T-helper 22 cell (primary cell): ENCODE measurements at places on chromosomes 11 and 22.

DNA sequence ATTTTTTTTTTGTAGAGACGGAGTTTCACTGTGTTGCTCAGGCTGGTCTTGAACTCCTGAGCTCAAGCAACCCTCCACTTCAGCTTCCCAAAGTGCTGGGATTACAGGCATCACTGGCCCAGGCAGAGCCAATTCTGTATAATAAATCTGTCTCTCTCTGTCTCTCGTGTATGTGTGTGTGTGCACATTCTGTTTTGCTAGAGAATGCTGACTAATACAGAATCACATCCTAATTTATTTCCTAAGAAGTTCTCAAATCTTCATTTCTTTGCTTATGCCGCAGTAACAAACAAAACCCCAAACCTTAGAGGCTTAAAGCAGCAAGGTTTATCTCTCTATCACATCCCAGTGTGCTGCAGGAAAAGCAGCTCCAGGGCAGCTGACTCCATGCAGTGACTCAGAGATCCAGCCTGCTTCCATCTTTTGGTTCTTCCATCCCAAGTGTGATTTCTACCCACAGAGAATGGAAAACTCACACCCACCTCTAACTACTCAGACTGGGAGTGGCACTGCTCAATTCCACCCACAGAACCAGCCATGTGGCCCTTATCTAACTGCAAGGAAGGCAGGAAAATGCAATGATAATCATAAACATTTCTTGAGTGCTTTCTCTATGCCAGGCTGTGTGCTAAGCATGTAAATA, 35.1 kb upstream of the LRRC10B start:
- no peak for DNase-seq

GRCh38 chr11:111379602-111380136, 594 bp upstream of the POU2AF1 start:
- no peak for DNase-seq

- no peak for DNase-seq
These were observed 13.5 kb downstream of the OR52K1 start for GRCh38 chr11:4495986-4496385.

DNA sequence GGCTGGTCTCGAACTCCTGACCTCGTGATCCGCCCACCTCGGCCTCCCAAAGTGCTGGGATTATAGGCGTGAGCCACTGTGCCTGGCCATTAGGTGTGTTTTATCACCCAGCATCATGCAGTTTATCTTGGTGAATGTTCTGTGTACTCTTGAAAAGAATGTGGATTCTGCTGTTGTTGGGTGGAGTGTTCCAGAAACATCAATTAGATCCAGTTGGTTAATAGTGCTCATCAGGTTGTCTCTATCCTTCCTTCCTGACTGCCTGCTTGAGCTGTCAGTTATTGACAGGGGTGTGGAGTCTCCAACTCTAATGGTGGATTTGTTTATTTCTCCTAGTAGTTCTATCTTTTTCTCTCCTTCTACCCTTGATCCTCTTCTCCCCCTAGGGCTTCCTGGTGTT, 30.2 kb upstream of the PPP6R3 start:
- DNase-seq: no peak

- DNase-seq: no peak
These were observed 573.4 kb upstream of the RAG2 start for GRCh38 chr11:37171451-37171850.

- no peak for DNase-seq
These were observed 331.8 kb upstream of the MPPED2 start for GRCh38 chr11:30917859-30918478.

- DNase-seq: no peak
These were observed 130.4 kb downstream of the NAV2 start for GRCh38 chr11:19843079-19843478.

GRCh38 chr11:3907590-3907989, 52.1 kb downstream of the STIM1 start:
- no peak for DNase-seq

DNA sequence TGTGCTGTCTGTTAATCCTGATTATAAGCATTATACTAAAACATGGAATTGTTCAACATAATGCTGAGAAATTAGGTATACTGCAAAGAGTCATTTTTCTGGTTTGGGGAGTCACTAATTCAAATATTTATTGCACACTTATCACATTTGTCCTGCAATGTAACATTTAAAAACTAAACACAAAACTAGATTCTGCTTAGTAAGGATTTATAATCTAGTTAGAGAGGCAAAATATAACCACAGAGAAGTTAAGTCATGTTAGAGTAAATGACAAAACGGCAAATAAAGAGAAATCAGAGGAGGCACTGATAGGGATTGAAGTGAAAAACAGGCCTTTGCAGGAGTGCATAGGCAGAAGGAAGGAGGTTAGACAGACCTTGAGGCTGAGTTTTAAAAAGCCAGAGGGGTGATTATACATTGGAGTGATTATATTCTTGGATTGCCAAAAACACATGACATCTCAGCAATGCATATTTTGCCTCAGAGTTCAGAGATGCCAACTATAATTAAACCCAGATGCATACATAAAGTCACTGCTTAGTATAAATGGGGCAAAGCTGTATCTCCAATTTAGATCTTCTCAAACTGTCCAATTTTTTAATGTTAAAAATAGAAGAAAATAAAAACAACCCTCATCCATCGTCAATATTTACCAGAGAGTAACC, 49.7 kb downstream of the CCDC34 start:
- DNase-seq: no peak

GRCh38 chr11:127338380-127339259, 338.1 kb upstream of the KIRREL3 start:
- DNase-seq: no peak

DNA sequence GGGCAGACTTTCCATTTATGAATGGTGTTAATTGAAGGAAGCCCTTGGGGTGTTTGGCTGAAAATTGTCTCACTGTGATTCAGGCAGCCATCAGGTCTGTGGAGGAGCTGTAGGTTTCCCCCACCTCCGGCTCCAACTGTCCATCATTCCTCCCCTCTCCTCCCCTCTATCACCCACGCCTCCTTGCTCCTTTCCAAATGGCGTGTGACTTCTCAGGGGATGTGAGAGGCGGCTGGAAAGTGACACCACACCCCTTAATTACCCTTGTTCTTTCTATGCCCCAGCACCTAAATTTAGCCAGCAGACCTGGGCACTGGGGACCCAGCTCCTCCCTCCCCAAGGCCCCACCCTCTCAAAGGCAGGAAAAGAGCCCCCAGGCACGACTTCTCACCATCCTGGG, 38.1 kb upstream of the SYT7 start:
- no peak for DNase-seq

- DNase-seq: no peak
These were observed at the start of gene HBB for GRCh38 chr11:5226732-5227310. Gene HBB, minus strand, starts transcription at chr11:5227071. Its CDS starts 50 bp downstream, at chr11:5227021.

DNA sequence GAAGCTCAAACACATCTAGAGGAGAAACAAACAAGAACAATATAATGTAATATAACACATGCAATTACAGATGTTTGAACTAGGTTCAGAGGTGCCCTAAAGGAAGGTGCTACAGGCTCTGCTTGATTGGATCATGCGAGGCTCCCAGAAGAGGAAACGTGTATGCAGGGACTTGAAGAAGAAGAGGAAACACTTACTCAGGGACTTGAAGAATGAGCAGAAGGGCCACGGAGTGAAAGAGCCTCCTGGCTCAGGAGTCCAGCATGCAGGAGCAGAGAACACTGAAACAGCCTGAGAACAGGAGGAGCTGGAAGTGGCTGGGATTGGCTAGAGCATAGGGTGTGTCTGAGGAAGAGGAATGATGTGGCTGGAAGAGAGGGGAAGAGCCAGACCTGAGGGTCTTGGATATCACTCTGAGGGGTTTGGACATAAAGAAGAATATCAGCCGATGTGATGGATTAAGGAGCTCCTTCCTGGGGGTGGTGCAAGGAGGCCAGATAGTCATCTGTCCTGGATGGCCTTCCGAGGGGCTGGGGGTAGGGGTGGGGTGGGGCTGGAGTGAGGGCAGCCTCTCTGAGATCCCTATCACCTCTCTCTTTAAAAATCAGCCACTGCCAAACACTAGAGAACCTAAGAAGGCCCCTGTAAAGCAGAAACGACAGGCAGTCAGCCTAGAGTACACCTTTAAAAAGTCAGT, 16.8 kb downstream of the FZD4 start:
- DNase-seq: no peak

- no peak for DNase-seq
These were observed 167.0 kb downstream of the LDLRAD3 start for GRCh38 chr11:36110668-36111410.

- no peak for DNase-seq
These were observed 380.6 kb downstream of the CTTN start for GRCh38 chr11:70778883-70779282.

- no peak for DNase-seq
These were observed 73.2 kb upstream of the PRR5 start for GRCh38 chr22:44628835-44629234.

DNA sequence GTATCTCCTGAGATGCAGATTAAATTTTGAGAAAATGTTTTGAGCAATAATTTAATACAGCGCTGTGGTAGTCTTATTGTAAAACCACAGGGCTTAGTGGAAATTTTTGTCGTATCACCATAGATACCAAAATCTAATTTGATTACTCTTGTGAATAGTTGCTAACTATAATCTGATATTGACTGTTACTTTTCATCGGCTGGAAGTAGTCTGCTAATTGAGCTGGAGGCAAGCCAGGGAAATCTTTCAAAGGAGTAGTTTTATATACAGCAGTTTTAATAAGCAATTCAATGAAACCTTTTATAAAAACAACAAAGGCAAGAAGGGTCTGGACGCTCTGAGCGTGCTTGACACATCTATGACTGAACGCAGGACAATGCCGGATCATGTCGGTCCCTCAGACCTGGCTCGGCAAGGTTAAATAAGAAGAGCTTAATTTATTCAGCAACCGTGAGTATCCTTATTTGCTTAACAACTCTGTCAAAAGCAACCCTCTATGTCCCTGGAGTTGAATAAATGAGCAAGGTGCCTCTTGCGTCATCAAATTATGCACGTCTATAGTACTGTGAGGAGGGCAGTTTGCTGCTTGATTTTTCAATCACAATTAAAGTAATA, 121.2 kb downstream of the NCAM1 start:
- DNase-seq: no peak

DNA sequence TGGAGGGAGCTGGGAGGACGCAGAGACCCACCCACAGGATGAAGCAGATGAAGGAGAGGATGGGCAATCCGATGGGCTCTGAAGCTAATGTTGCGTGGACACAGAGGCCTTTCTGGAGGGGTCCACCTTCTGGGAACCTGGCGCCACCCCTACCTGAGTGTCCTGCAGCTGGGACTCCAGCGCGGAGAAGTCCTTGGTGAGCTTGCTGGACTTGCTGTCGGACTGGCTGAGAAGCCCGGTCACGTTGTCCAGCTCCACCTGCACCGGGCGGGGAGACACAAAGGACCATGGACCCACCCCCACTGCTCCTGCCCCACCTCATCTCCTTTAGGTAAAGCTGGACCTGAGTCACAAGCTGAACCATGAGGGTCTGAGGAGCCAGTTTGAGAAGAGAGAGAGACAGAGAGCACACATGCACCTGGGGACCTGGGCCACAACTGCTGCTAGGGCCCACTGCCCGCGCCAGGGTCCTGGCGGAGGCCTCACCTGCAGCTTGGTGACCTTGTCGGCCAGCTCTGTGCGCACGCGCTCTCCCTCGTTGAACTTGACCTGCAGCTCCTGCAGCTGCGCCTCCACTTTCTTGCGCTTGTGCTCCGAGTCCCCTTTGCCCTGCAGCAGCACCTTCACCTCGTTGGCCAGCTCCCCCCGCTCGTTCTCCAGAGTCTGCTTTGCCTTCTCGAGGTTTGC, 40.8 kb downstream of the APOL1 start:
- no peak for DNase-seq

- no peak for DNase-seq
These were observed 366.9 kb downstream of the BRD1 start for GRCh38 chr22:49460592-49461281.

DNA sequence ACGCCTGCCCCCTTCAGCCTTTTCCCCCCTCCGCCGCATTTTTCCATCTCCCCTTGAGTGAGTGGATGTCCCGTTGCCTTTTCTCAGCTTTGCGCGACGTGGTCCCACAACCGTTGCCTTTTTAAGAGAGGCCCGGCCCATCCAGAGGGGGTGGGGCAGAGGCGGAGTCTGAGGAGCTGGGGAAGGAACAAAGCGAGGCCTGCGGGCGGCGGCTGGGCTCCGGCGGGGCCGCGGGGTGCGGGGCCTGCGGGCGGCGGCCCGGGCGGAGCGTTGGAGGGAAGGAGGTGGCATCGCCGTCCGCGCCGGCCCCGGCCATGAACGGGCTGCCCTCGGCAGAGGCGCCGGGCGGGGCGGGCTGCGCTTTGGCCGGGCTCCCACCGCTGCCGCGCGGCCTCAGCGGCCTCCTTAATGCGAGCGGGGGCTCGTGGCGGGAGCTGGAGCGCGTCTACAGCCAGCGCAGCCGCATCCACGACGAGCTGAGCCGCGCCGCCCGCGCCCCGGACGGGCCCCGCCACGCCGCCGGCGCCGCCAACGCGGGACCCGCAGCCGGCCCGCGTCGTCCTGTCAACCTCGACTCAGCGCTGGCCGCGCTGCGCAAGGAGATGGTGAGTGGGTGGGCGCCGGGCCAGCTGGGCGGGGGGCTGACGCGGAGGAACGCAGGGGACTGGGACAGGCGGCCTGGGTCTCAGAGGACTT, at the start of gene FAM89B:
Gene FAM89B, plus strand, starts transcription at position 183 of the 696 bp plus-strand sequence. Its CDS starts 132 bp downstream, at position 315.
- DNase-seq: peak; percentile 81

GRCh38 chr22:37312549-37313183, 30.4 kb downstream of the CYTH4 start:
- DNase-seq: no peak
